ENCODE measurements at places on chromosomes 6 and 20.

GRCh38 chr6:151015101-151015700 is 149.7 kb downstream of the MTHFD1L start:
- no peak for DNase-seq

GRCh38 chr6:17258749-17259148 is 22.4 kb upstream of the RBM24 start:
- DNase-seq = no peak

- no peak for DNase-seq
Observed at GRCh38 chr6:168247443-168248147, 72.0 kb downstream of the DACT2 start.

GRCh38 chr6:130158056-130158455 is 64.7 kb downstream of the SAMD3 start:
- no peak for DNase-seq

DNA sequence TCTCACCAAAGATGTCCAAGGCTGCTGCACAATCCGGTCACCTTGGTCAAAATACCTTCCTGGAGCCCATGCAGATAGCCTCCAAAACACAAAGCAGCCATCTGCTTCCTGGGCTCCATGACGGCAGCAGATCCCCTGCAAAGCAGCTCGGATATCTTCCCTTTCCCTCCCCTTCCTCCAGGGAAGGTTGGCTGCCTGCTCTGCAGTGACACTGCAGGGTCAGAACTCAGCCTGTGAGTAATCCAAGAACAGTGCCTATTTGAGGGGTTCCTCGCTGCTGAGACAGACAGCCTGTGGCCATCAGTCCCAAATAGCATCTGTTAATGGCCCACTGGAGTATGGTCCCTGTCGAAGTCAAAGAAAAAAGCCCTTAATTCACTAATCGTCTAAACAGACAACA is 270.8 kb downstream of the PREX1 start:
- no peak for DNase-seq

GRCh38 chr6:134171517-134171916 is 119.1 kb upstream of the SLC2A12 start:
- no peak for DNase-seq

DNA sequence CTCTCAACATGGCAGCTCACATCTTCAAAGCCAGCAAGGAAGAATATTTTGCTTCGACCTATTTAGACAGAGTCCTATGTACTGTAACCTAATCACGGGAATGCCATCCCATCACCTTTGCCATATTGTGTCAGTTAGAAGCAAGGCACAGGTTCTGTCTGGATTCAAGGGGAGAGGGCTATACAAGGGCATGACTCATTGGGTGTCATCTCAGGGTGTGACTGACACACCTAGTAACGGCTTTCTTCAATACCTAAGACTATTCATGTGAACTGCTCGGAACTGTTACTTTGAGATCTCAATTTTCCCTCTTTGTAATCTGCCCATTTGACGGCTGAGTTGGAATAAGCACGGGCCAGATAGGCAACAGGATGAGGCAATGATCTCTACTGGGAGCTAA is 135.6 kb upstream of the HDGFL1 start:
- no peak for DNase-seq

GRCh38 chr6:109457562-109457996 is 2.0 kb upstream of the MICAL1 start:
- DNase-seq = no peak

DNA sequence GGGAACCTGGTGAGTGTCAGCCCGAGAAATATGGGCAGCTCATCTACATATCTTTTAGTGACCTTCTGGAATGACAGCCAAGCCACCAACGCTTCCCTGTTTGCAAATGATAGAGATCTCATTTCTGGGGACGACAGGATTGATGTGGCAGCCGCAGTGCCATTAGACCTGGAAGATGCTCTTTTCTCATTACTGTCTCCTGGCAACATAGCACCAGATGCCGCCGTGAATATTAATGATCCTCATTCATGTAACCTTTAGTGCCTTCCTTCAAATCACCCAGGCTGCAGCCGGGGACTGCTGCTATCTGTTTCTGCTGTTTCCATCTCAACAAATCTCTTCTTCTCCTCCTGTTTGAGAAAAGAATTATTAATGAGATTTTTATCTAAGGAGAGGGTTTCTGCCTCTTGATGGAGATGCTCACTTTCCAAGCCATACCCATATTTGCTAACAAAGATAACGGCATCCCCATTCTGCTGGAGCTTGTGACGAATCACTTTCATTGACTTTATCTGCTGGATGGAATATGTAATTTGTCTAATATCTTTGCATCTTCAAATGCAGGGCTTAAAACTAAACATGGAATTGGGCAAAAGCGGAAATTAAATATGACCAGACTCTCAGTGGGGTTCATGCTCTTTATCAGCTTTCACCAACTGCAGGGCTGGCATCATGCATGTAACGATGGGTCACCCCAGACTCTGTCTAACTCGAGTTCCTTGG is 74.8 kb upstream of the KIF16B start:
- no peak for DNase-seq

DNA sequence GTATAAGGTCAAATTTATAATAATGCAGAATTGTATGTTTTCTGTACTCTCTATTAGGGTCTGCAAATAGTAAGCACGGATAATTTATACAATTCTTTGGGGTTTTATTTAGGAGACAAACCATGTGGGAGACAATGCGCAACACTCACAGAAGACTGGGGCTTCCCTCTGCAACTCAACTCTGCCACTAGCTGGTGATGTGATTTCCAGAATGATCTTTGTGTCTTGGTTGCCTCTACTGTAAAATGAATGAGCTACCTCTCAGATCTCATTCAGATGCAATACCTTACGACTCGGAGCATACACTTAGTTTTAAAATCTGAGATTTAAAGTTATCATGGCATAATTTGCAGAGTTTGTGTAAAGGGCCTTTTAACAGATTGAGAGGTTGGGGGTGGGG is 6.4 kb downstream of the MAN1A1 start:
- DNase-seq = no peak

DNA sequence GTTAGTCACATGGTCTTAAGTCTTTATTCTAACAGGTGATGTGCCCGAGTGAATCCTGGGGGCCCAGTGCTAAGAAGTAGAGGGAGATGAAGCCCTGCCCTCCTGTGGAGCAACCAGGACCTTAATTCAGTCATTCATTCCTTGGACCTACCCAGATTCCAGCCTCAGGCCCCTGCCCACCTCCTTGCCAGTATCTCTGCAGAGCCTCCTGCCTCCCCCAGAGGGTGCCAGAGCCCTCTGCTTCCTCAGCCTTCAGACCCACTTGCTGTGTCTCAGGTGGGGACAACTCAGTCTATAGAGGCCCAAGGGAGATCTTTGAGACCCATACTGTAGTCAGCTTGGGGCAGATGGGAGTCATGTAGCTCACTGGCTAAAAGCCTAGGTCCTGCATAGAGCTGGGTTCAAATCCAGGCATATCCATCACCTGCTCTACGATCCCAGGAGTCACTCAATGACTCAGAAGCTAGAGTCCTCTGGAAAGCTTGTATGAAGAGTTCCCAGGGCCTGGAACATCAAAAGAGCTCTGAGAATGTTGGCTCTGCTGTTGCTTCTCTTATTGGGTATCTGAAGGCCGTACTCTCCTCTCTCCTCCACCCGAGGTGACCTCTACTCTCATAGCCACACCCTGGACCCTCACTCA is 3.9 kb upstream of the SIGLEC1 start:
- no peak for DNase-seq

GRCh38 chr6:94367316-94367715 is 948.0 kb upstream of the EPHA7 start:
- DNase-seq = no peak

DNA sequence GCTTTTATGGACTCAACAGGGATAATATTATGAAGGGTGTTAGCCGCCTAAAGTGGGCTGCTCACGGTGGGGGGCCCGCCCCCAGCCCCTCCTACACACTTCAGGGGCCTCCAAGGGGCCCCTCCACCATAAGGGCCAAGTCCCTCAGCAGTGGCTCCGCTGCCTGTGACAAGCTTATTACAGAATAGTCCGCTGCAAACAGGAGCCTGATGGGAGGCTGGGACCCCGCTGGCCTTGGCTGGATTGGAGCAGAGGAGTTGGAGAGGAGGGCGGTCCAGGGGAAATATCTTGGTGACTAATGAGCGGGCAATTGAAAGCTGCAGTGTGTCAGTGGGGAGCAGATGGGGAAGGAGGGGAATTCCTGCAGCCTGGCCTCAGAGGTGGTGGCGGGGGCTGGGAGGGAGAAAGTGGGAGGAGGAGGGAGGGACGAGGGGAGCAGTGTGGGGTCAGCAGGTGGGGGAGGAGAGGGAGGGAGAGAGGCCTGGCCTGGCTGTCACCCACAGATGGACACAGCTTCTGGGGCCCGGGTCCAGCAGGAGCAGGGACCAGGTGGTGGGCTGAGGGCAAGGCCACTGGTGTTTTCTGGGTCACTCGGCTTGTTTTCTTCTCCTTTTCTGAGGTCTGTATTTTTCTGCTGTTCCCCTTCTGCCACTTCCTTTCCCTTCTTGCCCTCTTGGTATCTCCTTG is 57.6 kb upstream of the FOXP4 start:
- no peak for DNase-seq

- no peak for DNase-seq
Observed at GRCh38 chr6:108368431-108369030, 73.7 kb downstream of the AFG1L start.

DNA sequence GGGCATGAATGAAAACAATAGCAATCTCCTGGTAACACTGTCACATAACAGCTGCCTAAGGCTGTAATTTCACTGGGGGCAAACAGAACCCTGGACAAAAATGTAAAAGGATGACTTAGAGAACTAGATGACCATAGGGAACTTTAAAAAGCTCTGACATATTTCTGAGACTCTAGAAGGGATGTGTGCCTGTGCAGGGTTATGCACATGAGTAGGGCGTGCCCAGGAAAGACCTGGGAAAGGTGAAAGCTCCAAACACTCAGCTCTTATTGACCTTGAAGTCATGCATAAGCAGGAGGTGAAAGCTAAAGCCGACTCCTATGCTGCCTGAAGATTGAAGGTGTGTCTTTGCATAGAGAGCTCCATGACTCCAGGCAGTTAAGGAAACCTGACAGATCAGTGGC is 118.4 kb upstream of the BTBD3 start:
- no peak for DNase-seq

- DNase-seq = no peak
Observed at GRCh38 chr6:144277605-144278227, 7.4 kb upstream of the UTRN start.

- no peak for DNase-seq
Observed at GRCh38 chr6:107655245-107655644, 165.3 kb downstream of the SOBP start.

DNA sequence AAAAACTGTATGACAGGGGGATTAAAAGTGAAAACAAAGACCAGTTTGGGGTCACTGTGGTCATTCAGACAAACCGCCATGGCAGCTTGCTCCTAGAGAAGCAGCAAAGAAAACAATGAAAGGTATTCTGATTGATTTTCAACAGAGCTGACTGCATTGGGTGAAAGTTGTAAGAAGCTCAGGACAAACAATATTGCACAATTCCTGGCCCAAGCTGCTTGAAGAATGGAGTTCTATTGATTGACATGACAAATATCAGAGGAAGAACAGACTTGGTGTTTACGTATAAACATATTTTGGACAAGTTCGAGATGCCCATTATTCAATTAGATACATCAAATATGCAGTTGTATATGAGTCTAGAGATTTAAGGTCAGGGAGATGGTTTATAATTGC is 62.0 kb downstream of the TRIM38 start:
- DNase-seq = no peak

GRCh38 chr6:73389854-73390253 is 4.8 kb upstream of the DDX43 start:
- DNase-seq = no peak

- no peak for DNase-seq
Observed at GRCh38 chr20:41424546-41424945, 57.9 kb upstream of the EMILIN3 start.

DNA sequence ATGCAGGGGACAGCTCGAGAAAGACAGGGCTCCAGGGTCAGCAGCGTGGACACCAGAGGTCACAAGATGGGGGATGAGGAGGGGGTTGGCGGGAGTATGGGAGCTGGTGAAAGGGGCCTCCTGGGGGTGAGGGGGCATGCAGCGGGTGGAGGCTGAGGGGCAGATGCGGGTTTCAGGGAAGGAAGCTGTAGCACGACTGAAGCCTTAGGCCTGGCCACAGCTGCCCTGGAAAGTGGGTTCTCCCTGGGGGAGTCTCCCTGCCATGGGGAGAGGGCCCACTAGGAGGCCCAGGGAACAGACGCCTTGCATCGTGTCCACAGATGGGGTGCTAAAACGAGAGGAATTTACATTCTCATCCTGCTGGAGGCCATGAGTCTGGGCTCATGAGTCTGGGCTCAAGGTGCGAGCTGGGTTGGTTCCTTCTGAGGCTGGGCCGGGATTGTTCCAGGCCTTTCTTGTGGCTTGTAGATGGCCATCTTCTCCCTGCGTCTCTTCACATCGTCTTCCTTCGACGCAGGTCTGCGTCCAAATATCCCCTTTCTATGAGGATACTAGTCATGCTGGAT is 18.0 kb downstream of the APCDD1L start:
- no peak for DNase-seq

DNA sequence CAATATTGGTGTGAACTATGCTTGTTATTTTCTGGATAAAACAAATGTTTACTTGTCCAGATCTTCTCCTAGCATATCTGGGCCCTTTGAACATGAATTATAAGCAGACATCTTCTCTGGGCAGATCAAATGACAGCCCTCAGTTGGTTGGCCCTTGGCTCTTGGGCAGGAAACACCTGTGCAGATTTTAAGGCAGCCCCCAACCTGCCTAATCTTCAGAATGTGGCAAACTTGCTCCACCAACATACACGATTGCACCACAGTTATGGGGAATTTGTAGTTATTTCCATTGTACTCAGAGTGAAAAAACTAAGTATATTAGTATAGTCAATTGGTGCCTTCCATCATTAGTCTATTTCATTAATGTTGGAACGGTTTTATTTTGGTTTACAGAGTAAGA is 94.9 kb upstream of the KCNK16 start:
- DNase-seq = no peak

DNA sequence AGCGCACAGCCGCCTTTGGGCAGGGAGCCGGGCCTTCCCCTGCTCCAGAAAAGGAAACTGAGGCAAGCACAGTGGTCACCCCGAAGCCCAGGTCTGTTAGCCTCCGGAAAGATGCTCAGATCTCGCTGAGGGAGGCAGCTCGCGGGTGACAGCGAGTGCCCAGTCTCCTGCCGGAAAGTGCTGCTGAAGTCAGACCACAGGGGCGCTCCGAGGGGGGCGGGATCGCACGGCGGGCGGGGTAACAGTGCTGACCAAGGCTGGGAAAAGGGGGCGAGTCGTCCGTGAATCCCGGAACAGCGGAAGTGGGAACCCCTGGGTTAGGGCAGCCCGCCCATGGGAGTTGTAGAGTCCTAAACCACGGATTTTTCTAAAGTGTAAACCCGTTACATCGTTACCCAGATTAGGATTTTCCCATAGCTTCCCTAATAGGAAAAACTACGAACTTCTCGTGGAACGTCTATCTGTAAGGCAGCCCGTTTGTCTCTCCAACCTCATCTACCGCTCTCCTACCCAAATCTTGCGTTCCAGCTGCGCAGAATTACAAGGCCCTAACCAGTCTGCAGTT is 504 bp downstream of the VPS16 start:
- DNase-seq = no peak

Data from stimulated activated CD4-positive, alpha-beta T cell treated with anti-CD3 and anti-CD28 coated beads, TNF-alpha, amount 100 ng/mL, for 48 hours (primary cell).